Stimulated activated CD4-positive, alpha-beta T cell treated with anti-CD3 and anti-CD28 coated beads, Interleukin-12 subunit alpha, Interleukin-12 subunit beta, amount 100 ng/mL, for 4 hours (primary cell): ENCODE measurements at places on chromosomes 1 and 21.

DNA sequence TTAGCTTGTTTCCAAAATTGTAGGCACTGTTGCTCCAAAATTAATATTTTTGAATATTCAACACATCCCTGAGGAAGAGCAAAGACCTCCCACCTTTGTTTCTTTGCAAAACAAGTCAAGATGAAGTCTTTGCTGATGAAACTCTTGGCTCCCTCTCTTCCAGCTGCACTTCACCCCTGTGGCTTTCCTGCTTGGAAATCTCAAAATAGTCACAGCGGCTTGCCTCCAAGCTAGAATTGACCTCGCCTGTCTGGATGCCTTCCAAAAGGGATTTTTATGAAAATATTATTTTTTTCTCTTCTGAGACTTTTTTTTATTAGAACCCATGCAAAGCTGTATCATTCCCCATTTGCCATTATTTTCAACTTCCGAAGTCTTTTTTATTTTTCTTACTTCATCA is 71.1 kb upstream of the MROH9 start:
- DNase-seq: no peak

GRCh38 chr1:93979718-93980319 is 70.6 kb upstream of the GCLM start:
- no peak for DNase-seq

GRCh38 chr21:15966231-15966630 is 236.4 kb downstream of the USP25 start:
- no peak for DNase-seq

DNA sequence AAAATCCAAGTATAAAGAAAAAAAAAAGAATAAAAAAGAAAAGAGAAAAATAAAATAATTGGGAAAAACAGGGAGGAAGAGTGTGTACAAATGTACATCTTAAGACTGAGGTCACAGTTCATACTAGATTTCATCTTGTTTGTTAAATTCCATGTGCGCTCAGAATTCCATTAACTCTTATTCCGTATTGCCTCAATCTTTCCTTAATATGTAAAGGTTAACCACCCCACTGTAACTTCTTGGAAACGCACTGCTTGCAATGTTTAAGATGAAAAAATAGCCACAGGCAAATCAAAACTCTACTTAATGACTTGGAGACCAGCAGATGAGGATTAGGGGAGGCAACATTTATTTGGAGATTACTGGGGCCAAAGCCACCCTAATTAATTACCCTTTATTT is 23.9 kb upstream of the KCNE1 start:
- DNase-seq: no peak

- no peak for DNase-seq
These were observed 4.7 kb downstream of the SH2D5 start for GRCh38 chr1:20727746-20728316.

GRCh38 chr1:76867342-76868130 is at the start of gene ST6GALNAC5:
TSS of gene ST6GALNAC5 (plus strand) at chr1:76867480.
- DNase-seq: no peak

GRCh38 chr1:193421487-193421886 is 235.1 kb upstream of the B3GALT2 start:
- DNase-seq: no peak
